ENCODE measurements at places on chromosomes 4 and X. TPM values are rescaled to one million over a fixed set of nuclear protein-coding genes. Genes with fewer than 3 reads are reported as not detected.

- DNase-seq = peak; percentile 6
These were observed 243.4 kb downstream of the AR start for GRCh38 chrX:67787196-67787595.

DNA sequence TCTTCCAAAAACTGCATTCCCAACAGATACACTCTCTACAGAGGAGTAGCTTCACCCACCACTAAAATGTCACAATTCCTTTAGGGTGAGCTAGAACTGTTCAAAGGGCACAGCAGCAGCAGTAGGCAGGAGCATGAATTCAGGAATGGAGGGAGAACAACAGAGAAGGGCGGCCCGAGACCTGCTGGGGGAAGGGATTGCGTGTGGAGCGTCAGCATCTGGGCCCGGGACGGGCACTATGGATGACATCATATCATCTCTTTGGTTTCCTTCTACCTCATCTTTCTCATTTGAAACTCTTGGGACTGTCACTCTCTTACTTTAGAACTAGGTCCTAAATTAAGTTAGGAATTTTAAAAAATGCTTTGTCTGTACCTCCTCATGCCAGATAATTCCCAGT is 95.0 kb downstream of the PHOX2B start:
- no peak for DNase-seq

DNA sequence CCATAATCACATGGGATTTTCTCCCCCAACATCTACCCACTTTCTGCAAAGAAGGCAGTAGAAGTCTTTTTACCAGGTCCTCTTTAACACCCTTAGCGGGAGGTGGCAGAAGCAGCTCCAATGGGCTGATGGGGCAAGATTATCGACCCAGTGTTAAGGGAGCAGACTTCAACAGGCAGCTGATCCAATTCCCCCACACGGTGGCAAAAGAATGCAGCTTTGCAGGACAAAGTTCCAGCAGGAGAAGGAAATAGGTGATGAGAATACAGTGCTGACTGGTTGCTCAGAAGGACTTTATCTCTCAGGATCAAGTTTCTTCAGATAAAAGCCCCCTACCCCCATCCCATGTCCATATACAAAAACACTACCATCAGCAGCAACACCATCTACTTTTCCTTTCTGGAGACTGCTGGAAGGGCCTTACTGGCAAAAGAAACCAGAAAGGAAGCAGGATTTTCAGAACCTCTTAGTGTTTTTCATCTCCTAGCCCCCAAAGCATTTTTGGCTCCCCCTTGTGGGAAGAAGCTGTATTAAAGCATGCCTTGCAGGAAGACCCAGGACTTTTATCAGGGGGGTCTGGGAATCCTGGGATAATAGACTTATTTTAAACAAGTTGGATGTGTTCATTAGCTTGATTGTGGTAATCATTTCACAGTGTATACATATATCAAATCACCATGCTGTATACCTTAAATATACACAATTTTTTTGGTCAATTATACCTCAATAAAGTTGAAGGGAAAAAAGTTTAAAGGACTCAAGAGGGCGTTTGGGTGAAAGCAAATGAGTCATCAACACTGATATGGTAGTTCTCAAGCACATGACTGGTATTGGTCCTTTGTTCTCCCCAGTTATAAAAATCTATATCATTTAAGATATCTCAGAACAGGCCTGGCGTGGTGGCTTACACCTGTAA is 146.4 kb downstream of the GPC3 start:
- DNase-seq = peak; percentile 43

GRCh38 chr4:79272126-79272525 is 53.7 kb downstream of the NAA11 start:
- no peak for DNase-seq

GRCh38 chr4:80611678-80611979 is 276.1 kb downstream of the CFAP299 start:
- no peak for DNase-seq

- peak; percentile 42 for DNase-seq
These were observed 824.0 kb downstream of the STIM2 start for GRCh38 chr4:27684610-27685011.

DNA sequence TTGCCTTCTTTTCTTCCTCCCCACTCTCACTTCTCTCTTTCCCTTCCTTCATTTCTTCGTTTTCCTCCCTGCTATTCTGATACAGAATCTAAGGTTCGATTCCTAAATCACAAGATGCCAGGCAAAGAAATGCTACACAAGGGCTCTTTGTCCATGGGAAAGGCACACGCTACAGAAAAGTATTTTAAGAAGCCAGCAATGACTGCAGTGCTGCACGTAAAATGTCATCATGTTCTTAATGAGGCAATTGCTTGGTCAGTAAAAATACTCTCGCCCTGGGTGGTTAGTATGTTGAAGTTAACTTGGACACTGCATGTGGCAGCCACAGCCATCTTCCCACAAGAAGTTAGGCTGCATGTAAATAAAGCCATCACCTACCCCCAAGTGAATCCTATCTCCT is 178.4 kb downstream of the DHX15 start:
- DNase-seq = no peak

GRCh38 chr4:111854494-111855087 is 290.7 kb upstream of the FAM241A start:
- DNase-seq = peak; percentile 38

DNA sequence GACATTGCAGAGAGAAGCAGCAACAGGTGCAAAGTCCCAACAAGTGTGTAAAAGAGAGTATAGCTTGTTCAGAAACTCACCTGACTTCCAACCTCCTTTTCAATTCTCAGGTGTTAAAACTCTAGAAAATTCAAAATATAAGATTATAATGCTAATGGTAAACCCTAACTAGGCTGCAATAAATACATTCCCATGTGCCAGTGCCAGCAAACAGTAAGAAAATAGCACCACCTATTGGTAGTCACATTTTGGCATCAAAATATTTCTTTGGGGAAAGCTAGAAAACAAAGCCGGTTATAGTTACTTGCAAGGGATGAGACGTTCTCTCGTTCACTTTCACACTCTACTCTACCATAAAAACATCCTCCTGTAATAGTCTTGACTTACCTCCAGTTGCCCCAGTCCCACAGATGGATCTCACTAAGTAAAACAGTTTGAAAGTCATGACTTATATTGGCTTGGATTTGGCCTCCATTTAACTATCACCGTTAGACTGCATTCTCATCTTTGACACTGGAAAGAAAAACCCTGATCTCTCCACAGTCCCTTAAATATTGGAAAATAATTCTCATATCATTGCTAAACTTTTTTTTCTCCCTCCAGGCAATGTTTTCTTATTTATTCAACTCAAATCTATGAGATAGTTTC is 9.6 kb downstream of the BMP3 start:
- peak; percentile 58 for DNase-seq

GRCh38 chr4:168537571-168537970 is 40.7 kb downstream of the PALLD start:
- DNase-seq = no peak

DNA sequence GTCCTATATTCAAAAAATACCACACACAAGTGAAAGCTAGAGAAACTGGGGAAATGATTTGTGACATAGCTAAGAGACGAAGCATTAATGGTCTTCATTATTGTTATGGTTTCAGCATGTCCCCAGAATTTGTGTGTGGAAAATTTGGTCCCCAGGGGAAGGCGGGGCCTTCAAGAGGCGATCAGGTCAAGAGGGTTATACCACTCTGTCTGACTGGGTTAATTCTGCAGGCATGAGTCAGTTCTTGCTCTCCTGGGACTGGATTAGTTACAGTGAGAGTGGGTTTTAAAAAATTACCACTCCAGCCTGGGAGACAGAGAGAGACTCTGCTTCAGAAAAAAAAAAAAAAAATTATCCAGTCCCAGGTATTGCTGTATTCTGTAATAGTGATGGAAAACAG is 2.1 kb upstream of the MTNR1A start:
- DNase-seq = peak; percentile 82

DNA sequence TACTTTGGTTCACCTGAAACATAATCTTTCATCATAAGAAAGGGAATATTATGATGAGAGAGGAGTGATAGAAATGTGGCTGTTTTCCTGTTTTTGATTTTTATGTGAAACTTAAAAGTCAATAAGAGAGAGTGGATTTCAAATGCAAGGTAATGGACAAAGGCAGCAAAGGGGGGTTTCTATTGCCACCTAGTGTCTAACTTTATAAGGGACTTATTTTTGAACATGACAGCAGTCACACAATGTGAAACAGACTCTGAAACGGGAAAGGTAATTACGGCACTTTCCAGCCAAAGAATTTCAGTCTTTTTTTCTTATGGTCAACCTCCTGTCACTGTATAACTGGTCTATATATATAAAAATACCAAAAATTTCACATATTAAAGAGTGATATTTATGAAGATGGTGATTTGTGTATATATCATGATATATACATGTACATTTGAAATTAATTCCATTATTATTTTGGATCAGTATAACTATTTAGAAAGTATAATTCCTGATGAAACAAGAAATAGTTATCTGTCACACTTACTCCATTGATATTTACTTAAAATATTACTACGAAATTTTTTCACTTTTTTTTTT is 127.1 kb downstream of the FBXO8 start:
- peak; percentile 78 for DNase-seq

GRCh38 chr4:120964596-120964995 is 42.1 kb upstream of the PRDM5 start:
- DNase-seq = no peak

- no peak for DNase-seq
These were observed 68.6 kb downstream of the NHS start for GRCh38 chrX:17443556-17443955.

DNA sequence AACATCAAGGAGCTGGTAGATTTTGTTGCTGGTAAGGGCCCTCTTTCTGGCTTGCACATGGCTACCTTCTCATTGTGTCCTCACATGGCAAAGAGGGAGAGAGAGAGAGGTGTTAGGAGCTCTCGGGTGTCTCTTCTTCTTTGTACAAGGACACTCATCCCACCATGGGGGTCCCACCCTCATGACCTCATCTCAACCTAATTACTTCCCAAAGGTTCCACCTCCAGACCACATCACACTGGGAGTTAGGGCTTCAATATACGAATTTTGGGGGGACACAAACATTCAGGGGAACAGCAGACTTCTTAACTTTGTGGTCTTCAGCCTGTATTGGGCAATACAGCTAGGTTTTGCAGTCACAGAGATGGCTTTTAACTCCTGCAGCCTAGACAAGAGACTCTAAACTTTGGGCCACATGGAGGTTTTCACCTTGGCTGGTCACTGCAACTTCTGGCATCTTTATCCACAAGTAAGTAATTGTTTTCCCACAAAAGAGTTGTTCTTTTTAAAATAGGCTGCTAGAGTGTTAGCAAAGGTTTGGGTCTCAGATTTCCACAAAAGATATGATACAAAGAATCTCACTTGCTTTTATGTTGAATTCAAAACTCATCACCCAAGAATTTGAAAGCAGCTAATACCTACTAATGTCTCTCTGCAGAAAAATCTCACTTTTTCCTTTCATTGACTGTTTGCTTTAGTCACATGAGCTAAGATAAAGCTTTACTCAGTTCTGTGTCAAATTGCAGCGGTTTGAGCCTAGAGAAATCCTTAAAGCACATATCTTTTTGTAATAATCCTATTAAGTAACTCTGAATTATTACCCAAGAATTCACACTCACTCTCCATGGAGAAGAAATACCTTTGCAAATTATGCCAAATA is 39.6 kb upstream of the BBS12 start:
- DNase-seq = no peak

DNA sequence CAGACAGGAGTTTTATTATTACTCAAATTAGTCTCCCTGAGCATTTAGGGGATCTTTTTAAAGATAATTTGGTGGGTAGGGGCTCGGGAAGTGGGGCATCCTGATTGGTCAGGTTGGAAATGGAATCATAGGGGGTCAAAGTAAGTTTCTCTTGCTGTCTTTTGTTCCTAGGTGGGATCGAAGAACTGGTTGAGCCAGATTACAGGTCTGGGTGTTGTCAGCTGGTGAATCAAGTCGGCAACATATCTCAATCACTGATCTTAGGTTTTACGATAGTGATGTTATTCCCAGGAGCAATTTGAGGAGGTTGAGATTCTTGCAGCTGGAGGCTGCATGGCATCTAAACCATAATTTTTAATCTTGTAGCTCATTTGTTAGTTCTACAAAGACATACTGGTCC is 629.5 kb upstream of the AMOT start:
- DNase-seq = no peak

- DNase-seq = no peak
These were observed 29.8 kb downstream of the FGFR3 start for GRCh38 chr4:1822568-1823544.

DNA sequence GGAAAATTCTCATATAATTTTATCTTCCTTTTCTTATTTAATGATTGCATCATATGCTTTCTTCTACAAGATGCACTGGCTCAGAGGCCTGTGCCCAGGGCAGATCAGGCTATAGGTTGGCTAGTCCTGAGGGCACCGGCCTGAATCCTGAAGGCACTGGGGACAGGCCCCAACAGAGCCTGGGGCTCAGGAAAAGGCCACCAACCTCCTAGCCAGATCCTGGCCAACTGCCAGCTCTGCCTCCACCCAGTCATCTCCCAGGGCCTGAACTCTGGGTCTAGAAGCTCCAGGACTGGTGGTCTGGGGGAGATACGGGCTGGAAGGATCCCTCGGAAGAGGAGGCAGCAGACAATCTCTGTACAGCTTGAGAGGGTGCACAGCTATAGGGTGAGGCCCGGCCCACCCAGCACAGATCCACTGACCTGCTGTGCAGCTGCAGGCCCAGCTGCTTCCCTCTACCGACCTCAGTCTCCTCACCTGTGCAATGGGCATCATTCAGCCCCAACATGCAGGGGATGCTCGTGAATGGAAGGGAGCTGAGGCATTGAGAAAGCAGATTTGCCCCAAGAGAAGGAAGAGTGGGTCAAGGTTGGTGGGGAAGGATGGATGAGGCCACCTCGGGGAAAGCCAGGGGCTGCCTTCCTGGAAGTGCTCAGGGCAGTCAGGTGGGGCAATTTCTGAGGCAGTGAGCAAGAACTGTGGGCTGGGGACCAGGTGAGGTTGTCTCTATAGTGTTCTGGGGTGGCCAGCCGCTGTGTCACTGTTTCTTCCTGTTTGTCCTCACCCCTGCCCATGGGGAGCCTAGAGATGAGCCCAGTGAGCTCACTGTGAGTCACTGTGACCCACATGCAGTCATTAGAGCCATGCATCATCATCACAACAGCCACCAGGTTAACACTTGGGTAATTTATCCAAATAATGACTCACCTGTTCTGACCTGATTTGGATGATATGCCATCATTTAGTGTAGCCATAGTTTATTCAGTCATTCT is 22.4 kb upstream of the XAGE2 start:
- DNase-seq = no peak

GRCh38 chr4:187732524-187732923 is 263.0 kb upstream of the ZFP42 start:
- no peak for DNase-seq

DNA sequence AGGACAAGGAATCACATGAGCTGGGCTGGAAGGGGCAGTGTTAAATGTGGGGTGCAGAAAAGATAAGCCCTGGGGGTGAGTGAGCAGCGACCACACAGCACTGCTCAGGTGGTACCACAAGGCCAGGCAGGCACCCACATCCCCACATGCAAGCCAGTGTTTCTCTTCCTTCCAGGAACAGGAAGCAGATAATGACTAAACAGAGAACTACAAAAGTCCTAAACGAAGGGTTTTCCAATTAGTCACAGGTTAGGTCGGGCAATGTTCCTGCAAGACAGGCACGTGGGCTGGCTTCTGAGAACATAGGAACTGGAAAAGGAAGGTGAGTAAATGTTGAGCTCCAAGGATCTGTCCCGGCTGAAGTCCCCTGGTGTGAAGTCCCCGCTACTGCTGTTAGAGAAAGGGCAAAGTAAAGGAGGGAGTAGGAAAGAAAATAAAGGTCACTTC is 19.5 kb downstream of the RELL1 start:
- DNase-seq = peak; percentile 69

SSX4B gene
- 0.78 TPM for total RNA-seq

CLDN22 gene
- not detected for total RNA-seq

OGT gene
- total RNA-seq = 105 TPM

ALAS2 gene
- not detected for total RNA-seq

MAGEC2 gene
- total RNA-seq = not detected

RPGR gene
- total RNA-seq = 8.8 TPM

All from myocyte (in vitro differentiated cells).